ENCODE measurements at places on chromosomes 6 and 20. TPM values are rescaled to one million over a fixed set of nuclear protein-coding genes. Genes with fewer than 3 reads are reported as not detected.

DNA sequence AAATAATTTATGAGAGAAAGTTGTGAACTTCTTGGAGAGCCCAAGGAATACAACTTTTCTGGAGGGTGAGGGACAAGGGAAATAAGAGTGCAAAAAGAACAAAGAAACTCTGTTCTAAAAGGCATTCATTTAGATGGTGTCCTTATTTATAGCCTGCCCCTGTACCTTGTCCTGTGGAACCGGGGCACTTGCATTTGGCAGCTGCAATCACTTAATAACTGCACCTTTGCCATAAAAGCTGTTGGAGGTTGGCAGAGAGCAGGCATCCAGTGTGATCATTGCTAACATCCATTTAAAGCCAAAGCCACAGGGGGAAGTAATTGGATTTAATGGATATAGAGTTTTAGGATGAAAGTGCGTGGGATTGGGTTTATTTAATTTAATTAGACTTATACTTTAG is 50.8 kb upstream of the SGK1 start:
- no peak for DNase-seq

Gene KHDC1L
- not detected for total RNA-seq

GRCh38 chr6:44002593-44003344 is 124.5 kb downstream of the MRPL14 start:
- DNase-seq = no peak

Gene PTCRA
- total RNA-seq = not detected

GRCh38 chr20:57559658-57560553 is 1.0 kb upstream of the PCK1 start:
- DNase-seq = no peak

GRCh38 chr20:48676795-48677460 is 150.9 kb downstream of the PREX1 start:
- no peak for DNase-seq

DNA sequence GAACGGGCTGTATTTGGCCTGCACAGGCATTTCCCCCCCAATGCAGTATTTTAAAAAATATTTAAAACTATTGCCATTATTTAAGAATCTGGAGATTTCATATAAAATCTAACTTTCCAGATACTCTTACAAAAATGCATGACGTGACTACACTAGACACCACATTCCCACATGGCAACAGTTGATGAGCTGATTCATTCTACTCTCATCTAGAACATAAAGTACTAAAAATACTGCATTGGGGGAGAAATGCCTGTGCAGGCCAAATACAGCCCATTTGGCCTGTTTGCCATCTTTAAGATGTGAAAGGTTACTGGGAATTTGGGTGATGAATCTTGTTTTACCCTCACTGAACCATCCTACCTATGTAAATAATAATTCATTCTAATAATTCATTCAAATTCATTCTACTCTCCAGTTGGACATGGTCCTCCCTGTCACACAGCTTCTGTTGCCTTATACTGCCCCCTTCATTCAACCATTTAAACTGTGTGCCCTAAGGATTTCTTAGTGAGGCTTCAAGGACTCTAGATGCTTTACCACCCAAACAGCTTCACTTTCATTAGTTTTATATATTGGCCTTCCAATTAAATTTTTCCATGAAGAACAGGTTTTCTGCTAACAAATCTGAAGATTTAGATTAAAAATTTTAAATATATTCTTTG is 6.9 kb upstream of the ZSCAN16 start:
- no peak for DNase-seq

- DNase-seq = no peak
Observed at GRCh38 chr6:142401838-142402237, 100.0 kb downstream of the ADGRG6 start.
